ENCODE measurements at places on chromosomes 1 and 21. TPM values are rescaled to one million over a fixed set of nuclear protein-coding genes. Genes with fewer than 3 reads are reported as not detected.
A peak's percentile ranks its signal among the peaks of the same experiment; 100 is the strongest.

DNA sequence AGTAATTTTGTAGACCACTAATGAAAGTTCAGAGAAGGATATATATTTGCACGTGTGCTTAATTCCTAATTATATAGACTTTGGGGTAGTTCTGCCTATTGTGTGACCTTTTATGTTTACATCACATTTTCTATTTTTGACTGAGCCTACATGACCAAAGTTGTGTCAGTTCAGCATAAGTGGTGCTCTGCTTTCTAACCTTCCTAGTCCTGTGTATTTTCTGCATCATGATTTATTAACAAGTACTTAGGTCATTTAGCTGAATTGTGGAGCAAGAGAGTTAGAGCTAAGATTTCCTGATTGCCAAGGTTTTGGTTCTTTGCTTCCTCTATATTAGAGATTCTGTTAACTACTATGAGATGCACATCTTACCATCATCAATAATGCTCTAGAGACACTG lies 176.0 kb downstream of the C1orf21 start:
- DNase-seq, result no peak

DNA sequence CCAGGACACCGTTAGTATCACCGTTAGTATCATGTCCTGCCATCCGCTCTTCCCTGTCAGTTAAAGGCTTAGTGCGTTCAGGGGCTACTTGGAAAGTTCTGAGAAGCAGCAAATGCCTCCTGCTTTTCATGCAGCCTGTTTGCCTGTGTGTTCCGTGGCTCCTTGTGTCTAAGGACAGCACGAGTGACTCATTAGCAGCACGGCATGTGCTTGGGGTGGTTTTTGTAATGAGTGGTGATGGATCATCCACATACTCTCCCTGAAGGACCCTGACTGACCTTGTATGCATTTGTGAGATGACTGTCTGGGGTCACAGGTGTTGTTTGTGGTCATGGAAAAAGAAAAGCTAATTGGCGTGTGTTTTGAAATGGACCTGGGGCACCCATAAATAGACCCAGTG lies 221.9 kb downstream of the PBX1 start:
- DNase-seq, result no peak

- DNase-seq, result peak; percentile 91
These were observed 34.7 kb downstream of the RGS5 start for GRCh38 chr1:163168053-163168452.

Gene KRTAP7-1
- total RNA-seq, result 3.4 TPM

Data from skin of body (tissue), 3 donors.